ENCODE measurements at places on chromosomes 3 and 15. TPM values are rescaled to one million over a fixed set of nuclear protein-coding genes. Genes with fewer than 3 reads are reported as not detected.

DNA sequence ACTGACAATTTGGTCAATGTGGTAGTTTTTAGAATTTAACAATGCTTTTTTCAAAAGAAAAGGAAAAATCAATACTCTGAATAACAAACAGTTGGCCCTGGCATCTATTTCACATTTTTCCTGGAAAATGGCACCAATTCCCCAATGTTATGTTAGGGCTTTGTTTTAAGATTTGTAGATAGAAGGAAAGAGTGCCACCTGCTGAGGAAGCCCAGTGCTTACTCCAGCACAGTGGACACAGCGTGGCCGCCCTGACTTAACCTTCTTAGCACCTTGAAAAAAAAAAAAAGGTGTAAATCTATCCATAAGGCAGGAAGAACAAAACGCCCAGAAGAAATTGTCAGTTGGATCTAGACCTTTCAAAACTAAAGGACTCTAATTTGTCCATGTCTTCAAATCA lies 110.7 kb upstream of the CNTN4 start:
- no peak for DNase-seq

GRCh38 chr3:52317208-52318000 lies 1.3 kb downstream of the DNAH1 start:
- DNase-seq = no peak

DNA sequence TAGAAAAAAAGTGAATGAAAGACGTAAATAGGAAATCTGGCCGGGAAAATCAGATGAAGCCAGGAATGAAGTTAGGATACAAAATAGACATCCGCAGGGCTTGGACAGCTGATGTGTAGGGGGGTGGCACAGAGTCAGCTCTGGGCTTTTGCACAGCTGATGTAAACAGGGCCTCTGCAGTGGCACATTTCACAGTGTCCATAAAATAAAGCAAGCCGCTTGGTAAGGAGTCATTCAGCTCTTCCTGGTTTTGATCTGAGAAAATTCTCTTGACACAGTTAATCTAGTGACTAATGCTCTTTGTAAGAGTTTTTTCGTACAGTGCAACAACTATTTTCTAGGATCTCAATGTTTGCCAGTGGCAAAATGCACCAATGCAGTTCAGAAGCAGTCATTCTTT lies 153.3 kb downstream of the USP13 start:
- no peak for DNase-seq

DNA sequence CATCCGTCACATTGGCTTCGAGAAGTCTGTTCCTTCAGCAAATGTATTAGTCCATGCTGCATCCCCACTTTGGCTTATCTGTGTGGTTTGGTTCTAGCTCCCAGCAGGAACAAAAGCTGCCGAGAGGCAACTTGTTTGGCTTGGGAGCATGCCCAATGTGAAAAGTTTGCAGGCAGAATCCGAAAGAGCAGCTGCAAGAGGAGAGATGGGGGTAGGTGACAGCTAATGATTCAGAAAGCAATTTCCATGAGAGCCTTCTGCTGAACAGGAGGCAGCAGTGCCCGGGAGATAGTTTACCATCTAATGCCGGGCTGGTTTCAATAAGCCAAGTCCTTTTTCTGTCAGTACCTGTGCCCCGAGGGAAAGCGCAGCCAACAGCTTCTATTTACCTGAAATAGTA lies 60.2 kb downstream of the GRM7 start:
- DNase-seq = no peak

DNA sequence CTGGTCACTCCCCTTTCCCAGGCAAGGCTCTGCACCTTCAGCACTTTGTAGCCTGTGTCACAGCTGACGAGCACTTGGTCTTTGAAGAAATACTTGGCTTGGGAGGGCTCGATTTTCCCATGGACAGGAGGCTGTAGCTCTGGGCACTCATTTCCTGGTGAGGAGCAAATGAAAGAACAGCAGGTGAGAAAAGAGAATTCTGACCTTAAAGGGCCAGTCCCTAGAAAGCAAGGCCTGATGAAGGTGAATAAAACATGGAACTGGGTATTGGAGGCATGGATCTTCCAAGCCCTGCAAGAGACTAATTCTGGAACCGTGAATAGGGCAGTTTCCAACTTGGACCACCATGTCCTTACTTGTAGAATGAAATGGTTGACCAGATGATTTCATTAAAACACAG lies 39.9 kb downstream of the MASP1 start:
- DNase-seq = no peak

- no peak for DNase-seq
Measured at GRCh38 chr3:44058868-44059203, 182.8 kb upstream of the TOPAZ1 start.

DNA sequence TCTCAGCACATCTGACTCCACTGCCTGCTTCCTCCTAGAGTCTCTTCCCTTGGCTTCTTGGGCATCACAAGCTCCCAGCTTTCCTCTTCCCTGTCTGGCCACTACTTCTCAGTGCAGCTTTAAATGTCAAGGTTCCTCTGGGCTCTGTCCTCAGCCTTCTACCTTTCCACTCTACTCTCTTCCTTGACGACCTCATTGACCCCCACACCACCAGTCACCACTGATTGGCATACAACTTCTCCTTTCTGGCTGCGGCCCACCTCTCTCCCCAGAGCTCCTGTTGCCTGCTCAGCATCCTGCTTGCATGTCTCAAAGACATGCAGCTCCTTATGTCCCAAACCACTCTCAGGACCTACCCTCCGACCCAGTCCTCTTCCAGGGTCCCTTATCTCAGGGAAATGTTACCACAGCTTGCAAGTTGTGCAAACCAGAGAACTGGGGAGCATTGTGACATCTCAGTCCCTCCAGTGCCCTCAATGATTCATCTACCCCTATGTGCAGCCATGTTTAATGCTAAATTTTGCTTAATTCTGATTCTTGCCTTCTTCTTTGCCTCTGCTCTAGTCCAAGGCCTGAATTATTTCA lies 49.9 kb downstream of the TRPM1 start:
- no peak for DNase-seq

DNA sequence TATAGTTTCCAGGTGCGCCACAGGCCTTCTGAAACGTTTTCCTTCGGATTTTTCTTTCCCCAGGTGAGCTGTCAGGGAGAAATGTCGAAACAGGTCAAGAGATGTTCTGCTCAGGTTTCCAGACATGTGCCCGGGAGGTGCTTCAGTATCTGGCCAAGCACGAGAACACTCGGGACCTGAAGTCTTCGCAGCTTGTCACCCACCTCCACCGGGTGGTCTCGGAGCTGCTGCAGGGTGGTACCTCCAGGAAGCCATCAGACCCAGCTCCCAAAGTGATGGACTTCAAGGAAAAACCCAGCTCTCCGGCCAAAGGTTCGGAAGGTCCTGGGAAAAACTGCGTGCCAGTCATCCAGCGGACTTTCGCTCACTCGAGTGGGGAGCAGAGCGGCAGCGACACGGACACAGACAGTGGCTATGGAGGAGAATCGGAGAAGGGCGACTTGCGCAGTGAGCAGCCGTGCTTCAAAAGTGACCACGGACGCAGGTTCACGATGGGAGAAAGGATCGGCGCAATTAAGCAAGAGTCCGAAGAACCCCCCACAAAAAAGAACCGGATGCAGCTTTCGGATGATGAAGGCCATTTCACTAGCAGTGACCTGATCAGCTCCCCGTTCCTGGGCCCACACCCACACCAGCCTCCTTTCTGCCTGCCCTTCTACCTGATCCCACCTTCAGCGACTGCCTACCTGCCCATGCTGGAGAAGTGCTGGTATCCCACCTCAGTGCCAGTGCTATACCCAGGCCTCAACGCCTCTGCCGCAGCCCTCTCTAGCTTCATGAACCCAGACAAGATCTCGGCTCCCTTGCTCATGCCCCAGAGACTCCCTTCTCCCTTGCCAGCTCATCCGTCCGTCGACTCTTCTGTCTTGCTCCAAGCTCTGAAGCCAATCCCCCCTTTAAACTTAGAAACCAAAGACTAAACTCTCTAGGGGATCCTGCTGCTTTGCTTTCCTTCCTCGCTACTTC lies 3.8 kb downstream of the BHLHE40 start:
- DNase-seq = no peak

DNA sequence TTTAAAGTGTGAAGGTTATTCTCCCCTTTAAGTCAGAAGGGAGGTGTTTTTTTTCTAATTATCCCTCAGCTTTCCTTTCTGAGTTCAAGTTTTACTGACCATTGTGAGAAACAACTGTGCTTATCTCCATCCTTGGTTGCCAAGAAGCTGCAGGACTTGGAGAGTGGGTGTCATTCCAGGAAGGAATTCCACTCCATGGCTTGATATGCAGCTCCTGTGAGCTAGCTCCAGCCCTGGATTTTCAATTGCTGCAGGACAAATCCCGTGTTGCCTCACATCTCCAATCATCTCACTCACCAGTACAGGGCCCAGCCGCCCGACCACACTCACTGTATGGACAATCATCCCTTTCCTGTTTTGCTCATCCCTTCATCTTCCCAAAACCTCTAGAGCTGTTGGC lies 122.5 kb downstream of the IGSF11 start:
- DNase-seq = no peak

DNA sequence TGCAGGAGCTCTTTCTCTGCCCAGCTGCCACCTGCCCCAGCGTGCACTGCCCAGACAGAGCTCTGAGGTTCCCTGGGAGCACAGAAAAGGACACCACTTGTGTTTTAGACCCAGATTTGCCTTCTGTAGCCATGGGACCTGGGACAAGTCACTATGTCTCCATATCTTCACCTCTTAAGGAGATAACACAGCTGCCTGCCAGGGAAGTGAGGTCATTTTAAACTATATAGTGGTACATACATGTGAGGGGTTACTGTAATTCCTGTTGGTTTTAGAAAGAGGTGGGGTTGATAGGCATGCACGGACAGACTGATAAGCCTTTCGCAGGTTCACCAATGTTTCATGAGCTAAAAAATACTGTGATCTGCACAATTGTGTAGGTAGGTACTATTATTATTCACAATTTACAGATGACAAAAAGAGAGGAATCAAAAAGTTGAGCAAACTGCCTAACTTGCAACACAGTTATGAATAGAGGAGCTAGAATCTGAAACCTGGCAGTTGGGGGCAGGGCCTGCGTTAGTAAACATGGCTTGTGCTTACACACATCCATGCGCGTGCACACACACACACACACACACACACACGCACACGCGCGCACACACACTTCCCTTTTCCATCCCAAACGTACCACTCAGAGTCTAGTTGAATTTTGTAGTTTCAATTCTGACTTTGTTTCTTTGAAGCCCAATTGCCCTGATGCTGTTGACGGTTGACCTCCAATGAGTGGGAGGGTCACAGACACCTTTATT lies 193.6 kb downstream of the FAM43A start:
- peak; percentile 48 for DNase-seq

DNA sequence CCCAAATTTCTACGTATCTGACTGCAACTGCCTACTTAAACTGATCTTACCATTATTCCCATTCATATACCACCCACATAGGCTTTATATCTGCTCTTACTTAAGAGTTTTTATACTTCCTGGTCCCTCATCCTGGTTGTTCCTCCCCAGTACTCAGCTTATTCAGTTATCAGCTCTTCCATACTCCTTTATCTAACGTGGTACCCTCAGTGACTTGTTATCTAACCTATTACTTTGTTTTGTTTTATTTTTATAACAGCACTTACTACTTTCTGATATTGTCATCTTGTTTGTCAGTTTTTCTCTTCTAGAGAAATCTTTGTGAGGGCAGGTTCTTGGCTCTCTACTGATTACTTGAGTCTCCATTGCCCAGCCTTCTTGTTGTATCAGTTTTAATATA lies 100.6 kb downstream of the ZNF609 start:
- no peak for DNase-seq

DNA sequence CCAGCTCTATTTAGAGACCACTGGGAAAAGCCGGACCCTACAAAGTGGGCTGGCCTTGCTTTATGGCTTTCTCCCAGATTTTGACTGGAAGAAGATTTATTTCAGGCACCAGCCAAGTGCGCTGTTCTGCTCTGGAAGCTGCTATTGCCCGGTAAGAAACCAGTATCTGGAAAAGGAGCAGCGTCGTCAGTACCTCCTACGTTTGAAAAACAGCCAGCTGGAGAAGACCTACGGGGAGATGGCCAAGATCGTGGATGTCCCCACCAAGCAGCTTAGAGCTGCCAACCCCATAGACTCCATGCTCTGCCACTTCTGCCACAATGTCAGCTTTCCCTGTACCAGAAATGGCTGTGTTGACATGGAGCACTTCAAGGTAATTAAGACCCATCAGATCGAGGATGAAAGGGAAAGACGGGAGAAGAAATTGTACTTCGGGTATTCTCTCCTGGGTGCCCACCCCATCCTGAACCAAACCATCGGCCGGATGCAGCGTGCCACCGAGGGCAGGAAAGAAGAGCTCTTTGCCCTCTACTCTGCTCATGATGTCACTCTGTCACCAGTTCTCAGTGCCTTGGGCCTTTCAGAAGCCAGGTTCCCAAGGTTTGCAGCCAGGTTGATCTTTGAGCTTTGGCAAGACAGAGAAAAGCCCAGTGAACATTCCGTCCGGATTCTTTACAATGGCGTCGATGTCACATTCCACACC lies 60.9 kb downstream of the PXYLP1 start:
- DNase-seq = no peak

- no peak for DNase-seq
Measured at GRCh38 chr3:171470714-171471227, 10.6 kb upstream of the TNIK start.

- no peak for DNase-seq
Measured at GRCh38 chr15:41465822-41466421, 27.8 kb upstream of the ITPKA start.

ABHD17C gene
- 22.3 TPM for total RNA-seq

CAND2 gene
- 1.2 TPM for total RNA-seq

GREM1 gene
- total RNA-seq = 0.85 TPM

LSMEM2 gene
- total RNA-seq = 0.30 TPM

MME gene
- 1.9 TPM for total RNA-seq
